ENCODE measurements at places on chromosomes 4 and X. TPM values are rescaled to one million over a fixed set of nuclear protein-coding genes. Genes with fewer than 3 reads are reported as not detected.

The ZNF711 gene
- total RNA-seq: 54.1 TPM

DNA sequence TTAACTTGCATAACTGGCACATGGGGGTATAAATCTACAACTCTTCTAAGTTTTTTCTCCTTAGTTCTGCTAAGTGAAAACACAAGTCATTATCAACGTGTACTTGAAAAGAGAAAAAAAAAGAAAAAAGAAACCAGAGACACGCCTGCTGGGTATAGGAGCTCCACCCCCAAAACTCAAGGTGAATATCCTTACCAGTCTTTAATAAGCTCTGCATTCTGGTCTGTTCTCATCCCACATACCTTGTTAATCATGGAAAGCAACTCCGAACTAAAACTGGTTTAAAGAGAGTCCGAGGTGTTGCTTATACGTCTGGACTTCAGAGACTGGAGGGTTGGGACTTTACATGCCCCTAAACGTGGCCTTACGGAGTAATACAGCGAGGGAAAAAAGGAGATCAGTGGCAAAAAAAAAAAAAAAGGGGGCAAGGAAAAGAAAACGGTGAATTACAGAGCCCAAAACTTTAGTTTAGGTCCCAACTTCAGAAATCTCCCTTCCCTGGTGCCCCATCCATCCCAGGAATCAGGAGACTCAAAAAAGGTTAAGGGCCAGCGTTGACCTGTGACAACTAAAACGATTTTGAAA lies 1.0 kb downstream of the PGRMC2 start:
- H3K27me3 ChIP-seq: no peaks in the 10 kb centered on the region
- H3K4me3 ChIP-seq: peak overlapping the region; percentile 94
- no peak for DNase-seq
- H3K36me3 ChIP-seq: peaks cover 6% of the 10 kb centered on the region
- peak overlapping the region; percentile 98 for H3K27ac ChIP-seq

DNA sequence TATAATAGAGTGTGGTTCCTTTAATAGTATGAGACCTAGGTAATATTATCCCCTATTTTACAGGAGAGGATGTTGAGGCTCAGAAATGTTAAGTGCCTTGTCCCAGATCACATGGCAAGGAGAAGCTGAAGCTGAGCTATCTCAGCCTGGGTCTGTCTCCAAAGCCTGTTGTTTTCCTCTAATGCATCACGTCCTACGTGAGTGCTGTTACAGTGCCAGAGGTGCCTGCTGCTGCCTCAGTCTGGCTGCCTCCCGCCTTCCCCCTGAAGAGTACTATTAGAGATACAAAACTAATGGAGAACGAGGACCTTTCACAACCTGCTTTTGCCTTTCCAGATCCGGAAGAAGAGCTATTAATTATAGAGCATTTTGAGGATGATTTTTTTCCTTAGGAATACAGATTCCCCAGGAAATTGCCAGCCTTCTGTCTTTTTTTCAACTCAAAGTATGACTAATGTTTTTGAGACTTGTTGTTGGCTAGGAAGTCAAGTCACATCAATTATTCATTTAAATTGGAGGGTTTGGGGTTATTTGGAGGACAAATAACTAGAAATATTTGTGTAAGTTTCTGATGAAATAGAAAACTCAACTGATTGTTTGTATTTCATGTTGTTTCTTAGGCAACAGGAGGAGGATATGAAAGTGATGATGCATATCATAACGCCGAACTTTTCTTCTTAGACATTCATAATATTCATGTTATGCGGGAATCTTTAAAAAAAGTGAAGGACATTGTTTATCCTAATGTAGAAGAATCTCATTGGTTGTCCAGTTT lies 43.9 kb upstream of the MTMR1 start:
- peaks cover 26% of the 10 kb centered on the region for H3K4me1 ChIP-seq
- H3K36me3 ChIP-seq: peaks cover 6% of the 10 kb centered on the region
- no peaks in the 10 kb centered on the region for H3K27me3 ChIP-seq
- no peak for DNase-seq
- no peak overlapping the region for H3K4me3 ChIP-seq

The GAGE1 gene
- total RNA-seq: not detected

The HSFX2 gene
- total RNA-seq: not detected

- DNase-seq: no peak
- H3K4me3 ChIP-seq: no peak overlapping the region
- no peaks in the 10 kb centered on the region for H3K36me3 ChIP-seq
- peaks cover 31% of the 10 kb centered on the region for H3K27me3 ChIP-seq
These were observed 342.9 kb downstream of the MAGEB5 start for GRCh38 chrX:26558719-26559386.

The MAML3 gene
- total RNA-seq: 26.0 TPM

The ADH1A gene
- total RNA-seq: not detected

GRCh38 chr4:31187979-31188378 lies 467.8 kb downstream of the PCDH7 start:
- no peaks in the 10 kb centered on the region for H3K27me3 ChIP-seq
- no peak overlapping the region for H3K4me3 ChIP-seq
- H3K4me1 ChIP-seq: peaks cover 1% of the 10 kb centered on the region

DNA sequence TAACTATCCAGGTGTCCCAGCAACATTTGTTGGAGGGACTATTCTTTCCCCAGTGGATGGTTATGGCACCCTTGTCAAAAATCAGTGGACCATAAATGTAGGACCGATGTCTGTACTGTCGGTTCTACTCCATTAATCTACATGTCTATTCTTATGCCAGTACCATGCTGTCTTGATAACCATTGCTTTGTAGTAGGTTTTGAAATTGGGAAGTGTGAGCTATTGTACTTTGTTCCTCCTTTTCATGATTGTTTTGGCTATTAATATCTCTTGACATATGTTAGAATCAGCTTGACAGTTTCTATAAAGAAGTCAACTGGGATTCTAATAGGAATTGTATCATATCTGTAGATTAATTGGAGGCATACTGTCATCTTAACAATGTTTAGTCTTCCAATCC lies 112.7 kb downstream of the HNRNPD start:
- no peak overlapping the region for H3K27ac ChIP-seq
- H3K4me1 ChIP-seq: no peaks in the 10 kb centered on the region
- no peak overlapping the region for H3K4me3 ChIP-seq
- DNase-seq: no peak

The TMPRSS11A gene
- 1.8 TPM for total RNA-seq

The TLR8 gene
- not detected for total RNA-seq

All from mesothelial cell of epicardium (in vitro differentiated cells).